ENCODE measurements at places on chromosomes 2 and 18.

- DNase-seq = no peak
These were observed 36.0 kb upstream of the CDC42EP3 start for GRCh38 chr2:37707393-37707792.

GRCh38 chr18:3100498-3101132 is 87.7 kb upstream of the LPIN2 start:
- no peak for DNase-seq

GRCh38 chr2:112893752-112894151 is 17.2 kb upstream of the IL37 start:
- no peak for DNase-seq

GRCh38 chr2:106205488-106205887 is 11.4 kb upstream of the UXS1 start:
- DNase-seq = no peak

- DNase-seq = no peak
These were observed 1323.9 kb upstream of the DDX18 start for GRCh38 chr2:116490511-116491145.

DNA sequence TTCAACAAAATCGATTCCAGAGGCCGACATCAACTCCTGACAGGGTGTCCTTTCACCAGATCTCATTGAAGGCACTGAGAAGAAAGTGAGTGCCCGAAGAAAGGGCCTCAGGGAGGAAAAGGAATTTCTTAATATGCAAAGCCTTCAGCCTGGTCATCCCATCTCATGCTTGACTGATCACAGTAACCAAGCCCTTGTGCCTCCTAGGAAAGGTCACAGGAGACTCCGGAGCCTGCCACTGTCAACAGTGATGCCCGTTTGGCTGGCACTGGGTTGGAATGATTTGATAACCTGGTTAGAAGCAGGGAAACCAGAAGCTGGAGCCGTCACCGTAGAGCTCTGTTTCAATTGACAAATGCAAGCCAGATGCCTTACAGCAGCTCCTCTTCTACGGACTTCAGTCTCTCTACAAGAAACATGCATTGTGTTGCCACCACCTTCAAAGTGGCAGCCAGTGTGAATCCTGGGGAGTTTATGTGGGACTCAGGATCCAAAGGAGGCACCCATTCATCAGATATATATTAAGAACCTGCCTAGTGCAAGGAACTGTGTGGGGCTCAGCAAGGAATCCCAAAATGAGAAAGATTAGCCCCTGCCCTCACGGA is 24.6 kb downstream of the COX7A2L start:
- no peak for DNase-seq

DNA sequence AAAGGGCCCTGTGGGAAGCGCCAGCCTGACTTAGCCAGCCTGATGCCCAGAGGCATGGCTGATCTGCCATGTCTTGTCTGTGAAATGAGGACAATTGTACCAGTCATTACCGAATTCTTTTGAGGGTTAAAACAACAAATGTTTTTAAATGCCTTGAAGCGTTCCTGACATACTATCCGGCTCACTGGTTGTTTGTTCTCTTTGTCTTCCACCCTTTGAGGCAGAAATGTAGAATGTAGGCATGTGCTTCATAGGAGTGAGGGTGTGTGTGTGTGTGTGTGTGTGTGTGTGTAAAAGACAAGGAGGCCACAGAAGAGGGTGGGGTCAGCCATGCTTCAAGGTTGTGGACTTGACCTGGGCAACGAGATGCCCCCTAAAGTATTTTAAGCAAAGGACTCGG is 35.5 kb downstream of the TGFBRAP1 start:
- no peak for DNase-seq

DNA sequence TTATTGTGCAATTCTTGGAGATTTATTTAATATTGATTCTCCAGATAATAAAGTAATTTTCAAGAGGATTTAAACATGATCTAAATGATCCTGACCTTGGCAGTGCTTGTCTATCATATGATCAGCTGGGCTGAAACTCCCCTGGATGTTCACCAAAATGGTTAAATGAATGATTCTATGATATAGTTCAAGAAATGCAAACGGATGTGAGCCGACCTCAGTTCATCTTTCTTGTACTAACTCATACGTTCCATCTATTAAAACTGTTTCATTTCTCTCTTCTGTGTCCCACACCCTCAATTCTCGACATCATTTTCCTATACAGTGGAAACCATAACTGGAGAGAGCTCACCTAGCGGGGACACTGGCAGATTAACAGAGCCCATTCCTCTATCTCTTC is 281.7 kb upstream of the CCDC68 start:
- DNase-seq = no peak

DNA sequence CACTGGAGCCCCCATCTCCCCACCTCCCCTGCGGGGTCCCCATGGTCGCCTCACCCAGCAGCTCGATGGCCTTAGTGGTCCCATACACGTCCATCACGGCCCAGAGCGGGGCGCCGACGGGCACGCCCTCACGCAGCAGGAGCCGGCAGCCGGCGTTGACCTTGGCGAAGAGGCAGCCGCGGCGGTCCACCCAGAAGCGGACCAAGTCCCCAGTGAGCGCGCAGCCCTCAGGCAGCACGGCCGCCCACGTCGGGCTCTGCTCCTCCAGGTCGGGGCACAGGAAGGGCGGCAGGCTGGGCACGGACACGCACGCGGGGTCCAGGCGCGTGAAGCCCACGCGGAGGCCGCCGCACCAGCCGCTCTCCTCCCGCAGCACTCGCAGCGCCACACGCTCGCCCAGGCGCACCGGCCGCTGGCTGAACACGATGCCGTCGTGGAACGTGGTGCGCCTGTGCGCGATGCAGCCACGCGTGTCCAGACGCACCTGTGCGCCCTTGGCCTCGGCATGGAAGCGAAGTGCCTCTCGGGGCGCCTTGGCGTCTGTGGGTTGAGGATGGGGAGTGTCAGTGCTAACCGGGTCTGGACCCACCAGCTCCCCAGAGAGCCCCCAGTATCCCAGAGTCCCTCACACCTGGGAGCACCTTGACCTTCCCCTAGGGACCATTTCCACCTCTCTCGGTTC is 4.6 kb downstream of the NEURL3 start:
- no peak for DNase-seq

DNA sequence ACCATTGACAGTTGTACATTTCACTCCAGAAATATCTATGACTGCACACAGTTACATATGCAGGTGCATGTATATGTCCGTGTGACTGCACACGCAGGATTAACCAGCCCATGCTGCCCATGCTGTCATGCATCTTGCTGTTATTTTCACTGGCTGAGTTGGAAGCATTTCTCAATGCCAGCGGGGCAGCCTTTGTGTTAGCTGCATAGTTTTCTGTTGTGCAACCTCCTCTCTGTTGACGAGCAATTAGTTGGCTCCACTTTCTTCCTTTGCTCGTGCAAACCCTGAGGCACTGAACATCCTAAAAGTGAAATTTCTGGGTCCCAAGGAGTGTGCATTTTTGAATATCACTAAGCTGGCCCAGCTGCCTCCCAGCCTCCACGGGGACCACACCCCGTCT is 133.4 kb upstream of the GLI2 start:
- DNase-seq = peak; percentile 34

DNA sequence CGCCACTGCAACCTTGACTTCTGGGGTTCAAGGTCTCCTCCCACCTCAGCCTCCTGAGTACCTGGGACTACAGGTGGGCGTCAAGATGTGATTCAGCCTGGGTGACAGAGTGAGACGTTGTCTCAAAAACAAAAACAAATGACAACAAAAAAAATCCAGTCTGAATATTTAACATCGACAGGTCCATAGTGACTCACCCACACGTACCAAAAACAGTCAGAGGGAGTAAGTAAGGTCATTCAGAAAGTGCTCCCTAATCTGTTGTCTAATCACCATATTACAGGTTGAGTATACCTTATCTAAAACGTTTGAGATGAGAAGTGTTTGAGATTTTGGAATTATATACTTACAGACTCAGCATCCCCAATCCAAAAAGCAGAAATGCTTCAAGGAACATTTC is 24.4 kb downstream of the SAP130 start:
- DNase-seq = no peak

- DNase-seq = no peak
These were observed 165.0 kb downstream of the ASB1 start for GRCh38 chr2:238591732-238592131.

- no peak for DNase-seq
These were observed 143.7 kb downstream of the EIPR1 start for GRCh38 chr2:3233877-3234276.

GRCh38 chr18:54215069-54215468 is 9.4 kb downstream of the MBD2 start:
- peak; percentile 24 for DNase-seq

DNA sequence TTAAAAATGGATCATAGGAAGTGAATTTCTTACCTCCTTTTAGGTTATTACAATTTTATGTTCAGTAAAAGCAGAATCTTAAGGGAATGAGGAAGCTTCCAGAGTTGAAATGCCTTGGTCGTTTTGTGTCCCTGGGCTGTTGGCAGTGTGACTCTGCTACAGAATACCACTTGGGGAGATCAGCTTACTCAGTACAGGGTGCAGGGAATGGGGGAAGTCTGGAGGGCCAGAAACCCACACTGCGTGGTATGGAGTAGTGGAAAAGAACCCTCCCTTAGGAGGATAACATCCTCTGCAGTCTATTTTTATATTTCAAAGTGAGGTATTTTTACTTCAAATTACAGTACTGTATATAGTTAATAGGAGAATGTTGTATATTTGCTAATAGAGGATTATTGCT is 51.1 kb downstream of the R3HDM1 start:
- DNase-seq = no peak

DNA sequence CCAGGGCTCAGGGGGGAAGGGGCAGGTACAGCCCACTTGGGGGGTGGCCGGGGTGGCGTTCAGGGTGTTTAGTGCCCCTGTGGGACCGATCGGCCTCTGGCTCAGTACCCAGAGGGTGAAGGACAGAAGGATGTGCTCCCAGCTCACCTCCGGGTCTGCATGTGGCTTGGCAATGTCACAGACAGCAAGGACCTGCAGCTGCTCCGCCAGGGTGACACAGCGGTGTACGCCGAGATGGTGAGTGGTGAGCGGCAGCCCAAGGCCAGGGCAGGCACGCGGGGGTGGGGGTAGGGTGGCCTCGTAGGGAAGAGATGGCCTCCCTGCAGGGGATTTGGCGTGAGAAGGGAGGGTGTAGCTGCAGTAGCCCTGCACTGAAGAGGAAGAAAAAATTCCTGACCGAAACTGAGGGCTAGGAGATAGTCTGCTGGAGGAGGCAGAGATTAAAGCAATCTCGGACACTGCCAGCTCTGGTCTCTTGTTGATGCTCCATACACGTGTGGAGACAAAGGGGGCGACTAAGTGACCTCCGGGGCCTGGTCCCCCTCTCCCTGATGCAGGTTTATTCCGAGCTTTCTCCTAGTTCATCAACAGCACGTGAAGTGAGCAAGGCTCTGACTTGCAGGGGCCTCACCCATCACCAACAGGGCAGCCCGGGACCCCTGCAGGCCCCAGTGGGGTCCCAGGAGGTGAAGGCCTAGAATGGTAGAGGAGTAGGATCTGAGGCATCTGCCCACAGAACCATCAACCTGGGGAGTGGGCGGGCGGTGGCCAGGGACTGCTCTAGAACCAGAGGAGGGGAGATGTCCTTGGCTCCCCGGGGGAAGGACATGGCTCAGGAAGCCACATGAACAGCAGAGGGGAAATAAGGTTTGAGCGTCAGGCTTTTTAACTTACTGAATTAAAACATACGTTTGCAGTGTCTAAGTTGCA is 45.4 kb downstream of the FER1L5 start:
- no peak for DNase-seq

- no peak for DNase-seq
These were observed 209.3 kb downstream of the AKAIN1 start for GRCh38 chr18:4987452-4988405.

DNA sequence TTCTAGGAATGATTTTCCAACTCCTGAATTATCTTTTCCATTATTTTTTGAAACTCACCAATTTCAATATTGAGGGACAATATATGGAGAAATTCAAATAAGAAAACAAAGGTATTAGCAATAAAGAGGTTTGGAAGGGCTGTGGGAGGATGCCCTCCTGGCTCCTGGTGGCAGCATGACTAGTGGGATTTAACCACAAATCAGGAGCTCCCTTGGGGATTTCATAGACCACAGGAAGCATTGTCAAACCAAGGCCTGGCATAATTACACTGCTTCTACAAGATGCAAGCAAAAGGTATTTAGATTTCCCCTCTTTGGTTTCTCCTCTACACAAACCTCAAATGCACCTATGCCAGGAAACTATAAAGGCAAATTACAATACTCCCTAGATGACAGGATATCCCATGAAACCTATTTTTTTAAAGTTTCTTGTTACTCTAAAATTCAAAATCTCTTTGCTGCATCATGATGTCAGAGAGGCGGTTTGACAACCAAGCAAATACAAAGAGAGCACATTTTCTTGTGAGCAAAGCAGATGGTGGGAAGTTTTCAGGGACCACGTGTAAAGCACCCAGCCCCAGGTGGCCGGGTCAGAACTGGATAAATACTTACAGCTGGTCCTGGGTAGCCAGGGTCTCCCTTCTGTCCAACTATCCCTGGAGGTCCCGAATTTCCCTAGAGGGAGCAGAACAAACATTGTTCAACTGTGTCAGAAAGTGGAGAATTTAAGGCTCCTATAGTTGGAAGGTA is 67.9 kb downstream of the COL6A3 start:
- peak; percentile 39 for DNase-seq

GRCh38 chr2:60595953-60596352 is 42.5 kb upstream of the BCL11A start:
- DNase-seq = no peak

DNA sequence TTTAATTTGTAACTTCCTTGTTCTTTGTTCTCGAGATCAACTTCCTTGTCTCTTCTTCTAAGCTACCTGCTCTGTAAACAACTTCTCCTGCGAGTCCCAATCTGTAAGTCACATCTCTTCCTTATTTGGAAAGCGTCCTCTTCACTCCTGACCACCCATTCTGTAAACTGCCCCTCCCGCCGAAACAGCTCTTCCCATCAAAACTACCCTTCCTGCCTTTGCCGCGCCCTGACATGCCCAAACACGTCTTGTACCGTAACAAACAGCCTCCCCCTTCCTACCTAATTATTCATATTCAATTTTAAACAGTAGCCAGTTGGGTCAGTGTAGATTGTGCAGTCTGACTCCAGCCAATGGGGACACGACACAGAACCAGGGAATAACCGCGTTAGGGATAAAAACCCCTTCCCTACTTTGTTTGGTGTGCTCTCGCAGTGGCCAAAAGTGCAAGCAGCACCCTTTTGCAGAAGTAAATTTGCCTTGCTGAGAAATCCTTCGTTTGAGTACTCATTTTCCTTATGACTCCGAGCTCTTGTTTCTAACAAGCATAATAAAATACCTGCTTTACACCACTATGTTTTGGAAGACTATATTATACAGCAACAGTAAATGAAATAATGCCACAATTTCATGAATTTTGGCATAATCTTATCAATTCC is 39.8 kb downstream of the PIAS2 start:
- no peak for DNase-seq

GRCh38 chr2:157732596-157732995 is 103.9 kb upstream of the ACVR1C start:
- peak; percentile 18 for DNase-seq

- no peak for DNase-seq
These were observed 38.4 kb downstream of the C1QL2 start for GRCh38 chr2:119119999-119120756.

DNA sequence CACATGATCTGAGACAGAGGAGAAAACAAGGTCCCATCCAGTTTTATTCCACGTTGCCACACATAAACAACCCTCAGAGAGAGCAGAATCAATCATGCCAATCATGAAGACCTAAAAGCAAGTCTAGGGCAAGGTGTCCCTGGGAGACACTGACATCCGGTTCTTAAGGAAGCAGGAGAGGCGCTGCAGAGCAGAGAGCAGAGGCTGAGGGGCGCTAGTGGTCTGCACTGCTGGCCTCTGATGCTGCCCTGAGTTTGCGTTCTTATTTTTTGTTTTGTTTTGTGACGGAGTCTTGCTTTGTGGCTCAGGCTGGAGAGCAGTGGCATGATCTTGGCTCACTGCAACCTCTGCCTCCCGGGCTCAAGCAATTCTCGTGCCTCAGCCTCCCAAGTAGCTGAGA is 83.3 kb downstream of the SMIM21 start:
- DNase-seq = no peak

Measured in AG08395 (cell line).